ENCODE measurements at places on chromosomes 7 and 10.

DNA sequence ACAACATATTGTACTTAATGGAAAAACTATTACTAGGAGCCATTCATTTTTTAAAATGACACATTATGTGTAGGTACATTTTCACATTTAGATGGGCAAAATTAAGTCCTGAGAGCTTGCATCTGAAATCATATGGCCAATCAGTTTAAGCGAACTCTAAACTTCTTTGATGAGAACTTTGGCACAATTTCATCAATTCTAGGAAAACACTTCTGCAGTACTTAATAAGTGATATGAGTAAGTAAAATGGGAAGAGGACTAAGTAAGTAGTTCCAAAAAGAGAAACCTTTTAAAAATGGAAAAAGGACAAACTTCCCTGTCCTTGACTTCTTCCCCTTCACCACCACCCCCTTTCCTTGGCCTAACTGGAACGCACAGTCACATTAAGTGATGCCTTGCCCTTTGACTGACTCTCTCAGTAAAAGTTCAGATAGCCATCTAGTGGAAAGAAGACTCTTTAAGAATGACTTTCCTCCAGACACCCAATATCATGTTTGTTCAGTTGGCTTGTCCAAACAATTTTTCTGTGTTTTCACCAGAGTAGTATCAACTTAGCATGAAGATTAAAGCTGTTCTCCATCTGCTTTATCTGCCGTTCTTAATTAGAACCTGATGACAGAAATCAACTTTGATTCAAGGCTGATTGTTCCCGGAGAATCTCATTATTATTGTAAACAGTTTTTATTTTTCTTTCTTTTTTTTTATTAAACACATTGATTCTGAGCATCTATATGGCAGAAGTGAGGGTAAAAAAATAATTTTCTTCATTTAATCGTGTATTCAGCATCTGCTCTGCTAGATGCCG is 45.1 kb downstream of the CNNM2 start:
- no peak for DNase-seq

DNA sequence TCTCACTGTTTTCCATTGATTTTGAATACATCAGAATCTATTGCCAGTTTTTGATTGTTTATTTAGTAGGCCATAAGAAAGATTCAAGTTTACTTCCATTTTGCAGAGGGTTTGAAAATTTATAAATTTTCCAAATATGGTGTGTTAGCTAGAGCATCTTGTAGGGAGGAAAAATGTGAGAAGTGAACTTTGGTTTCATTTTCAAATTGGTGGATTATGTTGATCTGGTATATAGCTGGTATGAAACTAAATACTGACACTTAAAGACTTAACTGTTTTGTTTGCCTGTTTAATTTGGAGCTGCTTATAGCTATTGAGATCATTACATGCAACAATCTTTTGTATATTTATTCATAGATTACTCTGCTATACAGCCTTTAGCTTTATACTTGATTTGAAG is 108.1 kb downstream of the ADAM22 start:
- no peak for DNase-seq

GRCh38 chr7:139991269-139991666 is 71.5 kb downstream of the PARP12 start:
- no peak for DNase-seq

DNA sequence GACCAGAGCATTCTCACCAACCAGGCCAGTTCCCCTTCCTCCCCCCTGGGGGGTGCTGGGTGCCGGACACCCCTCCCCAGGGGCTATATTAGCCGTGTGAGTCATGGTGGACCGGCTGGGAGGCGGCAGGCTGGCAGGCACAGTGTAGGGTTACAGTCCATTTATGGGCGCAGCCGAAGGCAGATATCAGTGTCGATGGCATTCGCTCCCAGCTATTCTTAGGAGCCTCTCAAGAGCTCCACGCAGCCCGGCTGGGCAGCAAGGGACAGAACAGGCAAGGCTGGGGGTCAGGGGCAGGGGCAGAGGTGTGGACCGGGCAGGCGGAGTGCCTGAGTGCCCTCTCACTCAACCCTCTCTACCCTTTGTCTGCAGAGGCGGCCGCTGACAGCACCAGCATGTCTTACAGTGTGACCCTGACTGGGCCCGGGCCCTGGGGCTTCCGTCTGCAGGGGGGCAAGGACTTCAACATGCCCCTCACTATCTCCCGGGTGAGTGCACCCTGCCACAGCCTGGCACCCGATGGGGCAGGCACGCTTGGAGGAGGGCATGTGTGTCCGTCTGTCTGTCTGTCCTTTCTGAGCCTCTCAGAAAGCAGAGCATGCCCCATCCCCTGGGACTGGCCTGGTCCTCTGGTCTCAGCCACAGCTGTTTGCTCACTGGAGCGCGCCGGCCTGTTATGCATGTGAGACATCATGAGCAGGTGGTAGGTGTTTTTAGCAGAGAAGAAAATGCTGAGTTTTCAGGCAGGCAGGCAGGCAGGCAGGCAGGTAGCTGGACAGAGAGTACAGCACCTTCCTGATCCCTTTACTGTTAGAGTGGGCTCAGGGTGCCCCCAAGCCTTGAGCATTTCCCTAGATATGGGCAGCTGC is at the start of gene LDB3:
TSS of gene LDB3 (plus strand) at position 215 of the 869 bp plus-strand sequence. CDS start at position 396, 181 bp downstream.
- peak; percentile 53 for DNase-seq

DNA sequence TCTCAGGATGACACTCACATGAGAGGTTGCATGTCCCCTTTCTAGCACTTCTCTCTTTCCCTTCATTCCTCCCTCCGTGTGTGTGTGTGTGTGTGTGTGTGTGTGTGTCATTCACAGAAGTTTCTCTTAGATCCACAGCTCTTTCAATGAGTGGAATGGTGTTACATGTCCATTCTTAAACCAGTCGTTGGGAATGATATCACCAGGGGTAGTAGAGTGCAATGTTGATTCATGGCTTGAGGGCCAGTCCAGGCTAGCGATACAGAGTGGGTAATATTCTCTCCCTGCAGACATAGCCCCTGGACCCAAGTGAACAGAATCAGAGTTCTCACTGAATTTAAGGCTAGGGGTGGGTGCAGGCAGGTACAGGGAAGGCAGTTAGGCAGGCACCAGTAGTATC is 187.8 kb downstream of the SDK1 start:
- no peak for DNase-seq

DNA sequence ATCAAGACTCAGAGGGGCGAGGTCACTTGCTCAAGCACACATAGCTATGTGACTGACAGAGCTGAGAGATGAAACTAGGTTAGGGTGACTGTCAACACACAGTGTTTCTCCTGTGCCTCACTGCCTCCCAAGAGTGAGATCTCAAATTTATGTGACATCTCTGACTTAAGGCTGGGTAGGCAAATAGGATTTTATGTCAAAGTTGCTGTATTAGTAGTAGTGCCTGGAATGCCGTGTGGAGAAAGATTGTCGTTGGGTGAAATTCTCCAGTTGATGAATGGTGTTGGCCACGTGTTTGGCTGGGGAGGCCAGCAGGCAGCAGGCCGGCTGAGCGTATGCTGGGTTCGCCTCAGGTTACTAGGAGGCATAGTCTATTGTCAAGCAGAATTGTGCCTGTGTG is 148.3 kb upstream of the BMPER start:
- DNase-seq = no peak

DNA sequence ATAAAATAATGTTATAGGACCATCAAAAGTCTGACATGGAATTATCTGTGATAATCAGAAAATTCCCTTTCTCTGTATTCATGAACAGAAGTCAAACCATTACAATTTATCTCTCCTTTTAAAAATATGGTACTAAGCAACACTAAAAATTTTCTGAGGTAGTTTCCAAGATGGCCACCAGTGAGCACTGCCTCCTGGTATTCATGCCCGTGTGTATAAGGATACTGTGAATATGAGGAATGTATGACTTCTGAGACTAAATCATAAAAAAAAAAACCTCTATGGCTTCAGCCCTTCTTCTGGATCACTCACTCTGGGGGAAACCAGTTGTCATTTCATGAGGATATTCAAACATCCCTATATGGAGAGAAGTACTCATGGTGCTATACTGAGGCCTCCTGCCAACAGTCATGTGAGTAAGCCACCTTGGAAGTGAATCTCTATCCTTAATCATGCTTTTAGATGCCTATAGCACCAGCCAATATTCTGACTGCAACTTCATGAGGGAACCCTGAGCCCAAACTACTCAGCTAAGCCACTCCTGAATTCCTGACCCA is 41.1 kb downstream of the SIRT1 start:
- DNase-seq = peak; percentile 41

GRCh38 chr10:95289921-95290421 is 832 bp downstream of the PDLIM1 start:
- no peak for DNase-seq

Data from iris pigment epithelial cell (primary cell).